ENCODE measurements at places on chromosomes 6 and 20.
A peak's percentile ranks its signal among the peaks of the same experiment; 100 is the strongest.

- no peak for DNase-seq
Measured at GRCh38 chr6:111337829-111338236, 145.2 kb downstream of the REV3L start.

GRCh38 chr6:113293423-113293740 lies 563.8 kb upstream of the MARCKS start:
- DNase-seq: no peak

DNA sequence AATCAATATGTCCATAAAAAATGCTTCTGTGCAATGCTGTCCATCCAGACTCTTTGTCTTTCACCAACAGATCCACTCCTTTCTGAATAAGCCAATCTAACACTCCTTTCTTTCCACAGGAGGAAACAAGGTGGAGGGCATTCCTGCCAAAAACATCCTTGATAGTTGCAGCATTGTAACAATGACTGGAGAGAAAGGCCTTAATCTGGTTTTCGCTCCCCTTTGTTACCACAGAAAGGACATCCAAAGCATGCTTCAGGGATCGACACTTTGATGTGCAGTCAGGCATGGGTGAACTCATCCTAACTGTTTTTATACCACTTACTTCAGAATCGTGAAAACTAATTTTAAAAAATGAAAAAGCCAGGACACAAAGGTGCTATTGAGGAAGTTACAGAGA lies 7.4 kb downstream of the IBTK start:
- DNase-seq: no peak

- no peak for DNase-seq
Measured at GRCh38 chr6:153831350-153832078, 207.5 kb upstream of the OPRM1 start.

DNA sequence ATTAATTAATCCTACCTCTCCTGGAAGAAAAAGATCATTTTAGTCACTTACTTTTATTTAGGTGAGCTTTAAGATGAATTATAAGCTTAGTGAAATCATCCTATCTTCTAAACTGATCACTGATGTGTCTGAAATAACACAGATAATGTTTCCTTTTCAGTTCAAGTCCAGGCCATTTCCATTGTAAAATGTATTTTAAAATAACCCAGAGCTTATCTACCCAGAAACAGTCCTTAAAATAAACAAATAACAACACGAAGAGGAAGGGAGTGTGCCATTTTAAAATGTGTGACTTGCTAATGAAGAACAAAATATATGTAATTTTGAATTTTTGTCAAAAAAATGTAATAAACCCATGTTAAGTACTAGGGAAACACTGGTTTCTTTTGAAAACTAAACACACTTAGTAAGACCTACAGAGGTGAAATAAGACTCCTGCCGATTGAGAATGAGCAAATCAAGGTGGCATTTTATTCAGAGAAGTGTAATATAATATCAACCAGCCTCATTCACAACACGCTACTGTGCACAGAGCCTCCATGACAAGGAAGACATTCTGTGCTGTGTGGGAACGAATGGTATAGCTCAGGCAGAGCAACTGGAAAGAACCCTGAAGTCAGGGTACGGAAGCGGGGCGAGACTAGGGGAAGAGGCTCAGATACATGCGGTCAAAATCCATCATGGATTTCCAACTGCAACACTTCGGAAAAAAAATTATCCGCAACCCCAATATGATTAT lies 7.7 kb downstream of the LRP11 start:
- DNase-seq: no peak

- DNase-seq: peak; percentile 32
Measured at GRCh38 chr6:132400883-132401617, at the start of gene MOXD1. TSS of gene MOXD1 (minus strand) at chr6:132401475. CDS start at chr6:132401426, 49 bp downstream.

DNA sequence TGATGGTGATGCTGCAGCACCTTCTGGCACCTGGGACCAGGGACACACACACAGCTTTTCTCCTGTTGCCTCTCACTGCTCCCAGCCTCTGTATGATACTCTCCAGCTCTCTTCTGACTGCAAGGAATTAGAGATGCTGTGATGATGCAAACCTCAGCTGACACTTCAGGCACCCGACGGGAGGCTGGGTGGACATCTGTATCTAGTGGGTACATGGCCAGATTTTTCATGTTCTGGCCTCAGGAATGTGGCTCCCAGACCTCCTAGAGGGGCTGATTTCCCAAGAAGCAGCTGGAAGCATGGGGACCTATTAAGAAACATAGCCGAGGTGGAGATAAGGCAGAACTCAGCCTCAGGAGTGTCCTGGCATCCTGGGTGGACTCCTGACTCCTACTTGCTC lies 6.8 kb upstream of the EPB41L1 start:
- no peak for DNase-seq

DNA sequence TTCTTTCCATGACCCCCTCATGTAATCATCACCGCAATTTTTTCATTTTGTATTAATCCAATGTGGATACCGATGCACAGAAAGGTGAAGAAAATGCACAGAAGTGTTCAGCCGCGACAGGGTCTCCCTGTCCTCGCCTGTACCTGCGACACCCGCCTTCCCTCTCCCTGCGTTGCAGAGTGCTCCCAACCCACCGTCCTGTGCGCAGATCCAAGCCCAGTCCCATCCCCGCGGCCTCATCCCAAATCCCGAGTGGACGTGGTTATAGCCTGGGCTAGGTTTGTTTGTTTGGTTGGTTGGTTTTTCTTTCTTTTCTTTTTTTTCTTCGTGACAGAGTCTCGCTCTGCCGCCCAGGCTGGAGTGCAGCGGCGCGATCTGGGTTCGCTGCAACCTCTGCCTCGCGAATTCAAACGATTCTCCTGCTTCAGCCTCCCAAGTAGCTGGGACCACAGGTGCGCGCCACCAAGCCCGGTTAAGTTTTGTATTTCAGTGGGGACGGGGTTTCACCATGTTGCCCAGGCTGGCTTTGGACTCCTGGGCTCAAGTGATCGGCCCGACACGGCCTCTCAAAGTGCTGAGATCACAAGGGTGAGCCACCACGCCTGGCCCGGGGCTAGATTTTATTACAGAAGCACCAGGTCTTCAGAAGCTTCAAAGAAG lies 536 bp upstream of the RAET1G start:
- no peak for DNase-seq

DNA sequence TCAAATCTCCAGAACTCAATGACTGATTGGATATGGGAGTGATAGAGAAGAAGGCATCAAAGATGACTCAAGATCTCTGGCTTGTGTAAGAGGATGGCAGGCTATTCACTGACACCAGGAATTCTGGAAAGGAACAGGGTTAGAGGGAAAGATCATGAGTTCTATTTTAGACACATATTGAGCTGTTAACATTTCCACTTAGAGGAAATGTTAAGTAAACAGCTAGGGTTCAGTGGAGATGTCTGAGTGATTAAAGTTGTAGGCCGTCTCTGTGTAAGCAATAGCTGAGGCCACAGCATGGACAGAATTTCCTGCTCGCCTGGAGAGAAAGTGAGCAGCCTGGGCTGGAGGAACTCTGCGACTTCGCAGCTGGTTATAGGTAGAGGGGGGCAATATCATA lies 21.0 kb downstream of the ZC3H12D start:
- DNase-seq: no peak

DNA sequence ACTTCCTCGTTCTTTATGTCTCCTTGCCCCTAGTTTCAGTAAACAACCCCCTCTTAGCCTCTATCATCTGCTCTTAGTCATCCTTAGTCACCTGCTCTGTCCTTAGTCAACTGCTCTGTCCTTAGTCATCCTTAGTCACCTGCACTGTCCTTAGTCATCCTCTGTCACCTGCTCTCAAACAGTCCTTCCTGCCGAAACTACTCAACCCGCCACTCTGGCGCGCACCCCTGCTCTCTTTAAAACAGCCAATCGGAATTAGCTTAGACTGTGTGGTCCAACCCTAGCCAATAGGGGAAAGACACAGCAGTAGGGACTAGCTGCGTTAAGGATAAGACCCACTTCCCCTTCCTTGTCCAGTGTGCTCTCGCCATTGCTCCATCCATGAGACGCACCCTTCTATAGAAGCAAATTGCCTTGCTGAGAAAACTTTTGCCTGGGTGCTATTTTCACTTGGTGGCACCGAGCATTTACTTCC lies 73.9 kb downstream of the BACH2 start:
- no peak for DNase-seq

DNA sequence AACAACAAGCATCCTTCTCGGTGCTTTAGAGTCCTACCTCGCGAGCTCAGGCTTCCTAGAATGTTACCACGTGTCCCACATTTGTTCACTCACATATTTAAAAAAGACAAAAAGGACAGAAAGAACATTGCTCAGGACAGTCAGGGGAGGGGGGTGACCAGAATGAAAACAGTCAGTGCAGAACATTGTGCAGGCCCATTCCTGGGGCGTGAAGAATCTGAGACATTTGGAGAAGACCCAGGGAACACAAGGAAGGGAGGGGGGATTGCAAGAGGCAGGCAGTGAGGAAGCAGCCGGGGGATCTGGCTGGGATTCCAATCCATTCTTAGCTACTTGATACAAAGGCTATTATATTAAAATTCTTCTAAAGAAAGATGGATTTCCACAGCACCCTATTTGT lies 270.4 kb upstream of the CITED2 start:
- no peak for DNase-seq

- no peak for DNase-seq
Measured at GRCh38 chr6:108145639-108146038, 20.2 kb upstream of the NR2E1 start.

GRCh38 chr6:16043171-16044135 lies 85.4 kb upstream of the MYLIP start:
- DNase-seq: peak; percentile 16

Data from suppressor macrophage (primary cell).